Spleen (tissue), 13 donors: ENCODE measurements at places on chromosomes 3 and 15. TPM values are rescaled to one million over a fixed set of nuclear protein-coding genes. Genes with fewer than 3 reads are reported as not detected.

Gene CD200
- 8.1 TPM for total RNA-seq

DNA sequence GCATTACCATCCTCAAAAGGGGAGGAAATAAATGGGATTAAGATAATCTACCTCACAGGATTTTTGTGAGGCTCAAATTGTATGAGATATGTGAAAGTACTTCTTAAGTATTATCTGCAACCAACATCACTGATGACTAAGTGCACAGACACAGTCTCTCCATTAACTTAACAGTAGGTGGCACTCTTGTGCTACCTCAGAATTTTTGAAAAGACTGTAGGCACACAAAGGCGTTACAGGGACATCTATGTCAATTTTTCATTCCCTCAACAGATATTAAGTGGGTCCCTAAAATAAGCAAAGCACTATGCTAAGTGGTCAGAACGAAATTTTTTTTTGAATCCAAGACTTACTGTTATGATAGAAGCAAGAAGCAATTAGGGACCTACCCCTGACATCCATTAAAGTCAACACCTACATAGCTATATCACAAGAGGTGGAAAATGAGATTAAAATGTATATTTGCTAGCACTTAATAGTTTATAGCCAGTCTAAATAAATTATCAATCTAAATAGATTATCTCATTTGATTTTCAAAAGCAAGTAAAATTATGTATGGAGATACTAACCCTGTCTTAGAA is 52.9 kb downstream of the RYK start:
- H3K36me3 ChIP-seq: peaks cover 2% of the 10 kb centered on the region
- H3K4me3 ChIP-seq: no peak overlapping the region
- no peaks in the 10 kb centered on the region for H3K4me1 ChIP-seq
- H3K27me3 ChIP-seq: no peaks in the 10 kb centered on the region
- no peak for DNase-seq
- no peak overlapping the region for H3K27ac ChIP-seq

DNA sequence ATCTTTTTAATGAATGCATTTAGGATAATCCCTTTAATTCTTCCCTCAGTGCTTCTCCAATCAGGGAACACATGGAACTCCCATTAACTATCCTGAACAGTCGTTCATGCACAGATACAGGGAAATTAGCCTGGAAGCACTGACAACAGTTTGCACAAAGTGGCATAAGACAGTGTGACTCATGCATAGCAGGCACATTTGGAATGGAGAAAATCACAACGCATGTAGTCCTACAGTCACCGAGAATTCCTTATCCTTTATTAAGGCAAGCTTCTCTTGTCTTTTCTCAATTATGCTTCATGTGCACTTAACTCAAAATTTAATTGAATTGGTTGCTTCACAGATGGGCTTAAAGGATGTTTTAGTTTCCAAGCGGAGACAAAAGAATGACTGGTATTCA is 155.0 kb upstream of the CRBN start:
- no peak overlapping the region for H3K27ac ChIP-seq
- no peak for DNase-seq
- no peak overlapping the region for H3K4me3 ChIP-seq
- no peaks in the 10 kb centered on the region for H3K4me1 ChIP-seq
- no peaks in the 10 kb centered on the region for H3K27me3 ChIP-seq
- H3K36me3 ChIP-seq: no peaks in the 10 kb centered on the region

Gene C2CD4A
- total RNA-seq: not detected
